ENCODE measurements at places on chromosomes 11 and 22.
A peak's percentile ranks its signal among the peaks of the same experiment; 100 is the strongest.

- DNase-seq: no peak
Observed at GRCh38 chr11:66853242-66854229, 3.3 kb upstream of the LRFN4 start.

- DNase-seq: peak; percentile 23
Observed at GRCh38 chr22:30574997-30575671, 669 bp upstream of the GAL3ST1 start.

- no peak for DNase-seq
Observed at GRCh38 chr11:84719935-84720577, 907.1 kb downstream of the DLG2 start.

DNA sequence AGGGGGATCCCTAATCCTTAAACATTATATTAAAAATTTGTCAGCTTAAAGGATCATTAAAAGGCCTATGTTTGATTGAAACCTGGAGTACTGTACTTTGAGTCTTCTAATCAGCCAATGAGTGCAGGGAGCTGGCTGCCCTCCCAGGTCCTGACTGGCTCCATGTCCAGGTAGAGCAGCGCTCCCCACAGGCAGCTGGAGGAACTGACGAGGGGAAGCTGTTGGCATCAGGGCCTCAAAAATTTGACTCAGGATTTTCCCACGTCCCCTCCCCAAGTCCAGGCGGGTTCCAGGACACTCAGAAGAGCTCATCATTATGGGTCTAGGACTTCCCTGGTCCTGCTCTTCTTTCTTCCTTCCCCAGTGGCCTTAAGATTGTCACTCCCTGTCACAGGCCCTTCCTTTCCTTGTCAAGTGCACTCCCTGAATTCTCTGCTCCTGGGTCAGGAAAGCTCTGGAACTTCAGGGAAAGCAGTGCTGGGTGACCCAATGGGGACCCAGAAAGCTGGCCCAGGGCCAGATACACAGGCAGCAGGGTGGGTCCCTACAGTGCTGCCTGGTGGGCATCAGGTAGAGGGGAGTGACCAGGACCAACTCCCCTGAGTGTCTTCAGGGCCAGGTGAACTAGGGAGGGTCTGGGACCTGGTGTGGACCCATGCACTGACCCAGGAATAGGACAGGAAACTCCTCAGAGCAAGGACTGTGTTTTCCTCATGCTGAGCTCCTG is 65.5 kb downstream of the GGTLC2 start:
- DNase-seq: no peak

GRCh38 chr11:65491614-65492386 is 7.0 kb upstream of the MALAT1 start:
- peak; percentile 94 for DNase-seq

GRCh38 chr11:75286826-75287465 is 46.4 kb downstream of the TPBGL start:
- no peak for DNase-seq

DNA sequence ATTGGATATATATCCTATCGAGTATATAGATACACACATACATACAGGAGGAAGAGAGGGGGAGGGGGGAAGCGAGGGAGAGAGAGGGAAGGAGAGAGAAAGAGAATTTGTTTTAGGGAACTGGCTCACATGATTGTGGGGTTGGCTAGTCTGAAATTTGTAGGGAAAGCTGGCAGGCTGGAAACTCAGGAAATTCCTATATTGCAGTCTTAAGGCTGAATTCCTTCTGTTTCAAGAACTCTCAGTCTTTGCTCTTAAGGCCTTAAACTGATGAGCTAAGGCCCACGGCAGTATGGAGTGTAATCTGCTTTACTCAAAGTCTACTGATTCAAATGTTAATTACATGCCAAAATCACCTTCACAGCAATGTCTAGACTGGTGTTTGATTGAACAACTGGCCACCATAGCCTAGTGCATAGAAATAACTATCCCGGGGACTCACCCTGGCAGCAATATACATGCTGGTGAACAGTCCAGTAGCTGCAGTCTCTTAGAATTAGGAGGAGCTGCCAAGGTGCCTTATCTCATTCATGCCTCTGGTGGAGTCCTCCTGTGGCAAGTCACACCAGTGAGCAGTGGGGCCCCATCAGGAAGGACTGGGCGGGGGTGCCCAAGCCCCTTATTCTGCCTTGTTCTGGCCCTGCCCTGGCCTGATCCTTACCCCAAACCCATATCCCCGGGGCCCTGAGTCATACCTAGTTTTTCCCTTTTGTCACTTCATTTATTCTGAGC is 59.7 kb upstream of the AMPD3 start:
- DNase-seq: no peak

- no peak for DNase-seq
Observed at GRCh38 chr22:30483169-30483568, 11.4 kb upstream of the SEC14L3 start.

DNA sequence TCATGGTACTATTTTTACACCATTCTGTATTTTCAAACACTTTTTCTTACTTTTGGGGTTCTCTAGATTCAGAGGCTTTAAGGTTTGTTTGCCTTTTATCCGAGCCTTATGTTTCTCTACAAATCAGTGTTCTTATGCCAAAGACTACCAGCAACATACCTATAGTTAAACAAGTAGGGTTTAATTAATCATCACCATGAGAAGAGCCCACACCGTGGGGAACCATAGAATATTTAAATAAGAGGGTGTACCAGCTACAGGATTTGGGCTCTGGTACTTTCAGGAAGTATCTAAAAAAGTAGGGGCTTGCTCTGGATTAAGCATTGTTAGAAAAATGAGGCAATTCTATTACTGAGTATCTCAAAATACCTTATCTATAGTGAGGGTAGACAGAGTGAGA is 25.7 kb downstream of the TMEM225 start:
- DNase-seq: no peak

- DNase-seq: no peak
Observed at GRCh38 chr11:48011102-48011797, 30.9 kb downstream of the PTPRJ start.

DNA sequence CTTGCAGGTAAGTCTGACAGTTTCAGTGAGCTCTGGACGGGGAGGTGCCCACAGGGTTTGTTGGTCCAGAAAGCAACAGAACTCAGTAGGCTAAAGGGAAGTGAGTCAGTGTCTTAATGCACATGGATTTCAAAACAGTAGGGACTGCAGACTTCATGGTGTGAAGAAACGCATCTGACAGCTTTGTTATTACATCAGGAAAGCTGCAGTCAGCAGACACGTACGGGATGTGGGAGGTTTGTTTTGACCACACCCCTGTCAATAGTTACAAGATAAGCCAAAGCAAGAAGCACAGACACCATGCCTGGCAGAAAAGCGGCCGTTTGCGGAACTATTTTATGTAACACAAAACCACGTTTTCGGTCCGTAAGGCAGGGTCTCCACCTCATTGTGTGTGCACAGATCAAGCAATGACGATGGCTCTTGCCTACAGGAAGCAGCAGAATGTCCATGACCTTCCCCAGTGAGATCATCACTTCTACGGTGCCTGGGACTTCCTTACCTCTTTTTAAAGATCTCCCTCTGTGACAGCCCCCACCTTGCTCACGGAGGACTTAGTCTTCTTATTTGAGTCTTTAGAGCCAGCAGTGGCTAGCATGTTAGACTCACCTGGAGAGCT is 58.2 kb upstream of the FTH1 start:
- DNase-seq: peak; percentile 63

DNA sequence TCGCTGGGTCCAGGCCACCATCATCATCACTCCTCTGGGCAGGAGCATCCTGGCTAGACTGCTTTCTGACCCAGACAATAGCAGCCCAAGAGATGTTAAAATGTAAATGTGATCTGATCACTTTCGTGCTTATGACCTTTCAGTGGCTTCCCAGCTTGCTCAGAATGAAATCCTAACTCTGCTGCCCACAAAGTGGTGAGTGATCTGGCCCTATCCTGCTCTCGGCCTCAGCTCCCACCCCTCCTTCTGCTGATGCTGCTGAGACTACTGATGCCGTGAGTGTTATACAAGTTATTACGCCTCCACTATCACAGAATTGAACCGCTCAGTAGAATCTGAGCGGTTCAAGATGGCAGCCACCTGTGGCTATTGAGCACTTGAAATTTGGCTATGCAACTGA is 26.2 kb downstream of the ELF5 start:
- DNase-seq: no peak

DNA sequence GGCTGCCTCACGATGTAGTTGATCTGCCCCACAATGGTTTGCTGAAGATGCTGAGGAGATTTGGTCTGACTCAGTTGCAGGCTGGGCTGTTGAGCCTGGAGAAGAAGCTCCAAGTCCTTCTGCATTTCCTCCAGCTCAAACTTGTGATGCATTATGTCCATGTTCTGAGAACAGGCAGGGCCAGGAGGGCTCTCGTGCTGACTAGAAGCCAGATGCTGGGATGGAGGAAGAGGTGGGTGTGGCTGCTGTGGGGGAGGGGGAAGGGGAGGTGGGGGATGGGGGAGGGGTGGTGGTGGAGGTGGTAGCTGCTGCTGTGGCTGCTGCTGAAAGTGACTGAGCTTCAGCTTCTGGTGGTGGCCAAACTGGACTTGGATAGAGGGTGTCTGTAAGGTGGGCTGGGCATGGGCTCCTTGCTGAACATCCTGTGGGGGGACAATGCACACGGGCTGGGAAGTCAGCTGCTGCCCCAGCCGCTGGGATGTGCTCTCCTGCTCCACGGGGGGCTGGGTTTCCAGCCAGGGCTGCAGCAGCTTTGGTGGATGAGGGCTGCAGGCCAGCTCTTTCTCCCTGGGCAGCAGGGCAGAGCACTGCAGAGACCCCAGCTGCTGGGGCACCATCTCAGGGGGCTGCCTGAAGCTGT is 42.1 kb downstream of the TRIM66 start:
- no peak for DNase-seq

GRCh38 chr11:1373536-1374214 is 16.1 kb upstream of the BRSK2 start:
- no peak for DNase-seq

DNA sequence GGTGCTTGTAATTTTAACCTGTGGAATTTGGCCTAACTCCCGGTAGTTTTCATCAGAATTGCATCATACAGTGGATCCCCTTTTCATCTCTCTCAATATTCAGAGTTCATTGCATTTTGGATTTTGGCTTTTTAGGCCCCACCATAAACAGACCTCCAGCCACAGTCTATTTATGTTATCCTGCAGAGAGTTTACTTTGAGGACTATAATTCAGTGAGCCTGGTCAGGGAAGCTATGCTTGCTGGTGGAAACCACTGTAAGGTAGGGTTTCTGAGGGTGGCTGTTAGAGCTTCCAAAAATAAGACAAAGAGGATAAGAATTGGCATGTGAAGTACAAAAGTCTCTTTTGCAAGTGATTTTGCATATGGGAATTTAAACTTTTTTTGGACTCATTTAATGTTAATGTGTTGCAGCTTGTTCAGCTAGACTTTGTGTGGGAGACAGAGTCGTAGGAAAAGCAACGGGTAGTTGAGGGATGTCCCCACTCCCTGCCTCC is 34.8 kb upstream of the DDI1 start:
- DNase-seq: peak; percentile 78

- DNase-seq: no peak
Observed at GRCh38 chr11:118892964-118893363, 9.3 kb downstream of the CXCR5 start.

GRCh38 chr11:62669420-62670161 is 1.9 kb upstream of the UQCC3 start:
- no peak for DNase-seq

- DNase-seq: no peak
Observed at GRCh38 chr11:36057379-36058042, 113.6 kb downstream of the LDLRAD3 start.

GRCh38 chr22:45877036-45877380 is 100.0 kb downstream of the WNT7B start:
- DNase-seq: no peak

DNA sequence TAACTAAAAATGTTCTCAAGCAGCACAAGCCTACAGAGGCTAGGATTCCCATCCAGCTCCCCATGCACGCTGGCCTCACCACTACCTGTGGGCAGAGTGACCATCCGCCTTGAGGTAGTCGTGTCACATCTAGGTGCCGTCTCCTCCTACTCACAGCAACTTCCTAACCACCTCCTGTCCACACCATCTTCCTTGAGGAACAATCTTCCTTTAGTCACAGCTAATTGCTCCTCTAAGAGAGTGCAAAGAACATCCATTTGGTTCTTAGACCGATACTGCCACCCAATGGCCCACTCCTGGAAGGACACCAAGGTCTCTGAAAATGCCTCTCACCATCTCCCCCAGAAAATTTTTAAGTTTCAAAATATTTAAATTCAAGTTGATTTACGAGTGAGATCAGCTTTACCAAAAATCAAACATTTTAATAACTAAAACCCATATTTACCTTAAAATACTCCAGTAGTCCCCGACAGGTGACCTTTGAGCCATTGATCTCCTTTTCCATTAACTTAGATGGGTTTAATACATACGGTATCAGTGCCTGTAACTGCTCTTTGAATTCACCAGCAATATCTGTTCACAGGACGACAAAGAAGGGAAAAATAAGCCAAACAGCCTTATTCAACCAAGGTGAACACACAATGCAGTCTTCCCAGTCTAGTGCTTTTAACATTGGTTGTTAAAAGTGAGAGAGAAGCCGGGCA is 21.7 kb upstream of the PLAAT3 start:
- peak; percentile 50 for DNase-seq

- DNase-seq: no peak
Observed at GRCh38 chr22:41957941-41958556, 6.1 kb downstream of the SMIM45 start.

DNA sequence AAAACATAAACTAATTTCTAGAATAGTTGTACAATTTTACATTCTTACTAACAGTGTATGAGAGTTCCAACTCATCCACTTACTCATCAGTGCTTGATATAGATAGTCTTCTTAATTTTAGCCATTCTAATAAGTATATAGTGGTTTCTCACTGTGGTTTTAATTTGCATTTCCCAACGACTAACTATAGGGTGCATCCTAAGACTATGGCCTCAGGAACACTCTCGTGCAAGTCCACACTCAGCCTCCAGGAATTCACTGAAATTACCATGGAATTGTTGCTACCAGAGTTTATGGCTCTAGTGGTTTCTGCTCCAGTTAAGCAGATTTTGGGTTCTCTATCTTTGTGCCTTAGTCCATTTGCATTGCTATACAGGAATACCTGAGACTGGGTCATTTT is 60.1 kb upstream of the GUCY1A2 start:
- DNase-seq: peak; percentile 4

- no peak for DNase-seq
Observed at GRCh38 chr11:111631024-111631665, 28.9 kb downstream of the SIK2 start.

- no peak for DNase-seq
Observed at GRCh38 chr22:23376256-23376655, 195.9 kb downstream of the BCR start.

DNA sequence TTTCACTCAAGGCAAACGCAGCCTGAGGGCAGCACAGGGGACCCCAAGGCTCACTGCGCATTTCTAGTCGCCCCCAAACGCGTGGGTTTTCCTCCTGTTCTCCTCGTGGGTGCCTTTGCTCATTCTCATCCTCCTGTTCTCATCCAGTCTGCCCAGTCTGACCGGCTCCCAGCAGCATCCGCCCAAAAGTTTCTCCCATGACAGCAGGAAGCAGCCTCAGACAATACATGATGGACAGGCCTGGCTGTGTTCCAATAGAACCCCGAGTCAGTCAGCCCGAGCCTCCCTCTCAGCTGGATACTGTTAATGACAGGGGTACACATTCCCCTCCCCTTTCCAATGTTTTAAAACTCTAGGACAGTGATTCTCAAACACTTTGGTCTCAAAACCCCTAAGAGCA is 22.5 kb upstream of the KRTAP5-7 start:
- DNase-seq: no peak
